ENCODE measurements at places on chromosomes 11 and 22.

DNA sequence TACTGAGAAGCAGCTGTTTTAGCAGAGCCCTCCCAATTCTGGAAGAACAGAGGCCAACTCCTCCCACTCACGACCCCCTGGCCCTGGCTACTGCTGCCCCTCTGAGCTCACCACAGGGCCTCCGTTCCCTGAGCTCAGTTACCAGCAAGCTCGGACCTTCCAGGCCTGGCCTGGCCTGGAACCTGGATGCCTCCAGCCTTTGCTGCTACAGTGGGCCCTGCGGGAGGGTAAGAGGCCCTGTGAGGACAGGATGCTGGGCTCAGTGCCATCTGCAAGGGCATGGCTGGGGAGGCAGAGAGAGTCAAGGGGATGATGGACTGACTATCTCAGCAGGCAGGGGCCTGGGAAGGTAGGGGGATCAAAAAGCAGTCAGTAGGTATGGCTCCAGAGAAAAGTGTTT lies 209.9 kb upstream of the NCAM1 start:
- DNase-seq, result no peak

- DNase-seq, result no peak
Measured at GRCh38 chr22:37932821-37933578, 20.4 kb downstream of the C22orf23 start.

DNA sequence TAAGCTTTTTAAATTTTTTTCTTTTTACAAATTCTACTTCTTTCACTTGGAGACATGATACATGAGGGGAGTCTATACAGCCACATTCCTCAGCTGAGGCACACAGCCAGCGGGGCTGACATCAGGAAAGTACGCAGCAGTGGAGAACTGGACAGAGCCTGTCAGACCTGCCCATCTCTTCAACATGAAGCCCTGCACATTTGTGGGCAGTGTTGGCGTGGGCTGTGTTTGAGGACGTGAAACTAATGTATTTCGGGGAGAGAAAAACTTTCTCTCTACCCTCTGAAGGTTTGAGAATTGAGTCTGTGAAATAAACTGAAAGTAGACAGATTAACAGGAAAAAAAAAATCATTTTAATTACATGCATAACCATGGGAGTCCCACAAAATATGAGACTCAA lies 84.8 kb upstream of the HTATIP2 start:
- no peak for DNase-seq

GRCh38 chr11:78230161-78230877 lies 41.6 kb downstream of the USP35 start:
- DNase-seq, result no peak

DNA sequence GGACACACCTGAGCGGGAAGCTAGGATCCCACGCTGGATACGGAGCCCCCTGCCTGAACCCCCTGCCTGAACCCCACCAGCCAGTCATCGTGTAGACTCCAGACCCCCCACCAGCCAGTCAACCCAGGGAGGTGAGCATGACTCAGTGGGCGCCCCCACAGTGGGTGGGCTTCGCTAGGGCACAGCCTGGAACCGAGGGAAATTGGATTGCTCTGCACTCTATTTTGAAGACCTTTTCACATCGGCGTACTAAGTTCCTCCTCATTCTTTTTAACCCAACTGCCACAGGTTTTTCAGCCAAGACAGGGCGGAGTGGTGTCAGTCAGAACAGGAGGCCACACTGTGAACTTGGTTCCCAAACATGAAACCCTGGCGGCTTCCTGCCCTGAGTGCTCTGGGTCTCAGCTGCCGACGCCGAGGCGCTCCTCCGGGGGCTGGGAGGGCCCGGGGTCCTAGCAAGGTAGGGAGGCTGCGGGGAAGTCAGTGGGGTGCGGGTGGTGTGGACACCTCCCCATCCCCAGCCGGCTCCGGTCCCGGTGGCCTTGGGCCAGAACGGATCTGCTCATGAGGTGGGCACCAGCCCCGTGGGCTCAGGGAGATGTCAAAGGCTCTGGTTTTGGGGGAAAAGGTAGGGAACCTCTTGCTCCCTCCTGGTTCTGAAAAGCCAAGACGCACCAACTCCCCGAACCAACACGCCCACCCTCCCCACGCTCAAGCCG lies 57.0 kb downstream of the BRD1 start:
- DNase-seq, result no peak

GRCh38 chr11:4704054-4704789 lies at the start of gene MMP26:
MMP26 (plus strand) TSS chr11:4704784.
- no peak for DNase-seq

- DNase-seq, result peak; percentile 67
Measured at GRCh38 chr11:18706330-18707243, 8.0 kb downstream of the TMEM86A start.

DNA sequence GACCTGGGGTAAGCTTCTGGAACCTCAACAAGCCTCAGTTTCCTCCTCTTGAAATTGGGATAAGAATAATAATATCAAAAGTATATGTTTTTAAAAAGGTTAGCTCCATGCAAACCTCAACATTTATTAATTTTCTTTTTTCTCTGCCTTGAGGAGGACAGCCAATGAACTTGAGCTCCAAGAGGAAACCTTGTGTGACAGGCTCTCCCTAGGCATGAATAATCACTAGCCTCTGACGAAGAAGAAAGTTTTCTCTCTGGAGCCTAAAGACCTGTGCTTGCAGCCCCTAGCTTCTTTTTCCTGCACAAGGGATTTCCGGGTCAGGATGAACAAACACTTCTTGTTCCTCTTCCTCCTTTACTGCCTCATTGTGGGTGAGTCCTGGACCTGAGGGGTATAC lies at the start of gene PATE3:
Gene PATE3 (plus strand): TSS at position 301 of the 400 bp plus-strand sequence. CDS start 25 bp downstream, at position 326.
- DNase-seq, result no peak

DNA sequence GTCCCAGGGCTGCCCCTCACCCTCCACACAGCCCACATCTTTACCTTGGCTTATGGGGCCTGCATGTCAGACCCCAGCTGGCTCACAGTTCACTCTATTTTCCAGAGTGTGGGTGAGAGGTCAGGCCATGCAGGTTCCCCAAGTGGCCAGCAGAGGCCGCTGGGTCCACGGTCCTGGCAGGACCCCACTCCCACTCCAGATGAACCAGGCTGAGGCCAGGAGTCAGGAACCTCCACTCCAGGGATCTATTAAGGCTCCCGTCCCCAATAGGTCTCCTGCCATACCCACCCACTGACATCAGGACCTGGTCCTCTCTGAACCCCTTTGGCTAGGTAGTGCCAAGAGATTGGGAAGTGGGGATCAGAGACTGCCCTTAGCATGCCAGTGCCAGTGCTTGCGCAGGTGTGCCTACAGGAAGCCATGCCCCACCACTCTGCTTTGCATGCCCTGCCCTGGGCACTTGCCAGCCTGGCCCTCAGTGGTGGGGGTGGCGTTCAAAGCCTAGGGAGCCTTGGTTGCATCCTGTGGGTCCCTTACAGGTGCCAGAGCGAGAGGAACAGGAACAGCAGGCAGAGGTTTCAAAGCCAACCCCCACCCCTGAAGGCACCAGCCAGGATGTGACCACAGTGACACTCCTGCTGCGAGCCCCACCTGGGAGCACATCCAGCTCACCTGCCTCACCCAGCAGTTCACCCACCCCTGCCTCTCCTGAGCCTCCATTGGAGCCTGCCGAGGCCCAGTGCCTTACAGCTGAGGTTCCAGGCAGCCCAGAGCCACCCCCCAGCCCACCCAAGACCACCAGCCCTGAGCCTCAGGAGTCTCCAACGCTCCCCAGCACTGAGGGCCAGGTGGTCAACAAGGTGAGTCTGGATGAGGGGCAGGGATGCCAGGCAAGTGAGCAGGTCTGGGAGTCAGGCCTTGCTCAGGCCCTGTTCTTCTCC lies 8.3 kb downstream of the SMTN start:
- peak; percentile 49 for DNase-seq

- DNase-seq, result no peak
Measured at GRCh38 chr11:61460474-61460881, 30.6 kb downstream of the SDHAF2 start.

- peak; percentile 39 for DNase-seq
Measured at GRCh38 chr11:118790357-118791110, 430 bp downstream of the DDX6 start.

- DNase-seq, result no peak
Measured at GRCh38 chr11:72582206-72583176, 91.7 kb downstream of the PDE2A start.

DNA sequence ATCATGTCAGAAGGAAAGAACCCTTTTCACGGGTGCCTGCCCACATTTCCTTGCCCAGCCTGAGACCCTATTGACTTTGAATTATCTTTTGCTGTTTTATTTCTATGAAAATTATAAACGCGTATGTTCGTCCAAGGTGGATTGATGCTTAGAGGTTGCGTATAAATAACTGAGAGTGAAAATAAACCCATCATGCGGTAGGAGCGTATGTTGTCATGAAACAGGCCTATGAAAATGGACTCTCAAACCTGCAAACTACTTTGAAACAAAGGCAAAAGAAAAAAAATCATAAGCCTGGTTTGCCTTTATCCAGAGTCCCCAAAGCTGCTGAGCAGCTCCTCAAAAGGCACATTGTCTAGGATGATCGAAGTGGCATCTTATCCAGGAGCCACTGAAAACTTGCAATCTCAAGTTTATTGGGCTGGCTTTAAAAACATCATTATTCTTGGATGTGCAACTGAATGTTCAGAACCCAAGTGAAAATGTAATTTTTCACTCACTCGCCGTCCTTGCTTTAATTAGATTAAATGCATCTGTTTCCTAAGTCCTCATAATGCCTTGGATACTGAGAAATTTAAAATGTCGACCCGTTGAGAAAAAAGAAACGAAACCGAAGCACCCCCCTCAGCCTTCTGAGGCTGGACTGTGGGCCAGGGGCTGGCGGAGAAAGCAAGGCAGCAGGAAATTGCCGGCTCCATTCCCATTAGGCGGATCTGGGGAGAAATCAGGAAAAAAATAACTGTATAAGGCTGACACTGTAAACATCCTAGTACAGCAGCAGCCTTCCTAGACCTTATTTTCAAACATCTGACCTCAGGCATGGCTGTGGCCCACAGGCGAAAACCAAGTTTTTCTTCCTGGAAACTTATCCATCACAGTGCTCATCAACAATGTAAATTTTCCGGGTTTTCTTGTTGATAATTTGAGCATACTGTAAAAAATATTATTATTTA lies 82.9 kb upstream of the PPARA start:
- no peak for DNase-seq

DNA sequence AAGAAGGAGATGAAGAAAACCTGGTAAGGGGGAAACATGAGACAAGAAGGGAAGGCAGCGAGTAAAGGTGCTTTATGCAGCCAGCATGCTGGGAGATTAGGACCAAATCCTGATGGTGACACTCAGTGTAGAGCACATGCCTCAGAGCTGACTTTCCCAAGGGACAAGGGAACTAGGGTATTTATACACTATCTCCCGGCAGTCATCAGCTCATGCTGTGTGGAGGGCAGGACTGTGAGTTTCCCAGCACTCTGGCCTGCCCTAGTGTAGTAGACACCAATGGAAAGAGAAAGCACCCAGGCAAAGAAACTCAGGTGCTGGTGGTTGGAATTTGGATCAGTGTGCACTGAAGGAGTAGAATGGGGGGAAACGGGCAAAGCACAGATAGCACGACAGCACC lies 128.3 kb upstream of the CSNK2A3 start:
- no peak for DNase-seq

- no peak for DNase-seq
Measured at GRCh38 chr11:78219493-78220217, 30.9 kb downstream of the USP35 start.

DNA sequence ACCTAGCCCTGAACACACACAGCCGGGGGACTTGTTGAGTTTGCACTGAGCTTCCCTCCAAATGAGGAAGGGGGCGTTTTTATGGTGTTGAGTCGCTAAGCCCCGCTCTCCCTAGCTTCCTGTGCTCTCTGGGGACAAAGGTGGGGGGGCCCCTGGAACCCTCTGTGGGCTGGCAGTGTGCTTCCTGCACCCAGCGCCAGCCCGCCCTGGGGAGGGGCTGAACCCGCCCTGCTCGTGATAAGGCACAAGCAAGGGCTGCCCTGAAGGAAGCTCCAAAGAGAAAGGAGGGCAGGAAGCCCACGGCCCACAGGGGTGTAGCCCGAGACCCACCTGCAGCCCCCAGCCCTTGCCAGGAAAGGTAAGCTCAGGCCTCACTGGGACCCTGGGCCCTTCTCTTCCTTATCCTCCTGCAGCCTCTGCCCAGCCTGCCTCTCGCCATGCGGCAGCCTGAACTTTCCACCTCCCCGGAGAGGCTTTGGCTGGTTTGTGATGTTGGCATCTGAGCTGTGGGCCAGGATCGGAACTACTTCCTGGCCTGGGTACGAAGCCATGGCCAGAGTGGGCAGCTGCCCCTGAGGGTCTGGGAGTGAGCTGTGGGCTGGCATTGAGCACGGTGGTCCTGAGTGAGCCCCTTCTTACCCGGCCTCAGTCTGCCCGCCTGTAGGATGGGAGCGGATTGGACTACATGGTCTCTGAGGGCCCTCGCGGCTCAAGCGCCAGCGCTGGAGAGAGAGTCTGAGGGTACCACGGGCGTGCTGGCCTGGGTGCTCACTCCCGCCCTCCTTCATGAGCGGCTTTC lies at the start of gene FERMT3:
Gene FERMT3 (plus strand): TSS at position 265 of the 799 bp plus-strand sequence. CDS start 644 bp downstream, outside the sequence.
- DNase-seq, result no peak

- no peak for DNase-seq
Measured at GRCh38 chr11:113376156-113376555, 11.4 kb upstream of the ANKK1 start.

GRCh38 chr11:15655552-15655951 lies 540.8 kb downstream of the INSC start:
- DNase-seq, result no peak

- no peak for DNase-seq
Measured at GRCh38 chr11:25576320-25576719, 755.6 kb upstream of the ANO3 start.

GRCh38 chr11:102617466-102618008 lies 7.6 kb downstream of the MMP20 start:
- no peak for DNase-seq

All from D721Med (cell line).